SK-MEL-5 (cell line): ENCODE measurements at places on chromosomes 12 and 14. TPM values are rescaled to one million over a fixed set of nuclear protein-coding genes. Genes with fewer than 3 reads are reported as not detected.

GRCh38 chr12:1499351-1499750 is 95.0 kb downstream of the FBXL14 start:
- no peak for DNase-seq

SLCO1A2 gene
- total RNA-seq: not detected in 2 replicates

- no peak for DNase-seq
Measured at GRCh38 chr12:31618228-31619025, 27.5 kb upstream of the DENND5B start.

LRP1-AS gene
- not detected in 2 replicates for total RNA-seq

DNA sequence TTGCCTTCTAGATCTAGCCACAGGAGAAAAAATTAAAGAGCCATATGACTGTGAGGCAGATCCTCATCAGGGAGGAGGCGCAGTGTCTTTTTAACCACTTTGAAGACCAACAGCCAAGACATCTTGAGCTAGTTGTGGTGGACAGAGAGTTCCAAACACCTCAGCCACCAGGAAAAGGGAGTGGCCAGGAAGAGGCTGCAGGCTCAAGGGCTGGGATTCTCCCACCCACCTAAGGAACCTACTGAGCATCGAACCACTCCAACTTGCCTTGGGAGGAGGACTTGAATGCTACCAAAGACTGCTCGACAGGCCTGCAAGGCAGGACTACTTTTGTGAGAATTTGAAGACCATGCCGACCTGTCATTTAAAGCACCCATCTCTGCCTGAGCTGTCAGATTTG is 14.5 kb upstream of the MDM2 start:
- DNase-seq: no peak

LAG3 gene
- total RNA-seq: 0.13 TPM in 1 of 2 replicates, not detected in the other

SLCO1B1 gene
- not detected in 2 replicates for total RNA-seq

DNA sequence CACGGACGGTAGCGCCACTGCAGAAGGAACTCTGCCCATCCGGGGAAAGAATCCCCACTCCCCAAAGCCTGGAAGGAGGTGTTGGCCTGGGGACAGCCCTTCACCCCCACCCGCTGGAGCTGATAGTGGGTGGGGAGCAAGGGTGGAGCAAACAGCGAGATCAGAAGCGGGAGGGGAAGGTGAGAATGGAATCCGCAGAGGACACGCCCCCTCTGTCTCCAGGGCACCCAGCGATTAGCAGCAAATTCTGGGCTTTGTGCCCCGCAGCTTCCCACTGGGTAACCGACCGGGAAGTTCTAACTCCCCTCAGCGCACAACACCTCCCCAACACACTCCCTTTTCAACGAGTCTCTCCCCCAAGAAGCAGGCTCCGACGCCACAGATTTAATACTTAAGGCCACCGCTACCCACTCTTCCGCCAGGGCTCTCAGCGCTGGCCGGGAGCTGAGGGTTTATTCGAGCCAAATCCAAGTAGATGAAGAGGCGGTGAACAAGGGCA is 1.4 kb downstream of the SLC25A29 start:
- no peak for DNase-seq

SIX6 gene
- 0.08 TPM in 1 of 2 replicates, not detected in the other for total RNA-seq

SERPINA10 gene
- not detected in 2 replicates for total RNA-seq

DNA sequence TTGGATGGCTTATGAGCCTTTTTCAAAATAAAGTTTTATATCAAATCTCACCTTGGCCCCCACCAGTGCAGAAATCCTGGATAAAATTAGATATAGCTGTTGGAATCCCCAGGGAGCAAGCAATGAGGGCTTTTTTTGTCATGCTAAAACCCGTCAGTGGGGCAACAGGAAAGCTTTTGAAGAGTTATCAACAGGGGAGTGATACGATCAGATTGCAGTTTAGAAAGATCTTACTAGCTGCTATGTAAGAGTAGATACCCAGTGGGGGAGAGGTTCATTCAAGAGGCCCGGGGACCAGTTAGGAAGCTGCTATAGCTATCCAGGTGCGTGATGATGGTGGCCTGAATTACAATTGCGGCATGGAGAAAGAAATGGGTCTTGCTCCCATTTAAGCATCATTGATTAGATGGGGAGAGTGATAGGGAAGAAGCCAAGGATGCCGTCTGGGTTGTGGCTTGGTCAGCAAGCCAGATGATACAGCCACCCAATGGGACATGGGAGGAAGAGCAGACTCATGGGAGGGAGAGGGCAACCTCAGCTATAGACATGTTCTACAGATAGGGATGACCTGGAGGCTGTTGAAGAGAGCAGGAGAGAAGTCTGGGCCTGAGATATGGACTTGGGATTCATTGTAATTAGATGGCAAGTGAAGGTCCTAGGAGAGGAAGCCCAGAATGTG is 272.4 kb downstream of the DPF3 start:
- DNase-seq: no peak

DNA sequence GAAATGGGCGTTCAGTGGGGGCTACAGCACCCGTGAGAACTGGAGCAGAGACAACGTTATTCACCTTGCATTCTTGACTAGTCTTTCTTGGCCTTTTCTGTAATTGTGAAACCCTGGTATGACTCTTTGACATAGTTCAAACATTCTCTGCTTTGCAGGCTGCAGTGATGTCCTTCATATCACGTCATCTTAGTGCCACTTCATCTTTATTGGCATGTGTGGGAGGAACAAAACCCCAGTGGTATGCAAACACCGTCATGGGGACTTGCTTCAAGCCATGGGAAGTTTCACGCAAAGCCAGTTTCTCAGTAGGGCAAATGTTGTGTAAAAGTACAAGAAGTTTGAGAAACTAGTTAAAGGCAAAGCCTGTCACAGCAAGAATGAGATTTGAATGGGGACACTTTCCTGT is 20.2 kb upstream of the DUSP16 start:
- DNase-seq: no peak

GRCh38 chr14:101628471-101628966 is 67.2 kb downstream of the DIO3 start:
- DNase-seq: peak; percentile 73

DNA sequence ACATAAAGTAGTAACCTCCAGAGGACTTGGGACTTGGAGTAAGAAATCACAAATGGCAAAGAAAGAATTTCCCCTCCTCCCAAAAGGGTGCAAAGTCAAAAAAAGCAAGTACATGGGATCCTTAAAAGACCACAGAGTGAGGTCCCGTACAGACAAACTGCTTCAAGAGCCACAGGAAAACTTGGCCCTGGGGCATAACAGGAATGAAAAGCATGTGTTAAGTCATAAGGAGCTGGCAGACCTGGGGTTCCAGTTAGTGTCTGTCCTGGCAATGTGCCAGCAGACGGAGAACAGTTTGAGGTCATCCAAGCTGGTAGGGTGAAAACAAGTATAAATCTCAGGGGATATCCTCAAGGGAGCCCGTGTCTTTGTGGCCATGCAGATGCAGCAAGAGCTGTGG is 73.2 kb downstream of the HSD17B6 start:
- DNase-seq: peak; percentile 93

GRCh38 chr12:50354908-50355307 is 41.5 kb downstream of the FAM186A start:
- no peak for DNase-seq

- DNase-seq: peak; percentile 57
Measured at GRCh38 chr12:75585330-75585729, 73.9 kb upstream of the KRR1 start.

DNA sequence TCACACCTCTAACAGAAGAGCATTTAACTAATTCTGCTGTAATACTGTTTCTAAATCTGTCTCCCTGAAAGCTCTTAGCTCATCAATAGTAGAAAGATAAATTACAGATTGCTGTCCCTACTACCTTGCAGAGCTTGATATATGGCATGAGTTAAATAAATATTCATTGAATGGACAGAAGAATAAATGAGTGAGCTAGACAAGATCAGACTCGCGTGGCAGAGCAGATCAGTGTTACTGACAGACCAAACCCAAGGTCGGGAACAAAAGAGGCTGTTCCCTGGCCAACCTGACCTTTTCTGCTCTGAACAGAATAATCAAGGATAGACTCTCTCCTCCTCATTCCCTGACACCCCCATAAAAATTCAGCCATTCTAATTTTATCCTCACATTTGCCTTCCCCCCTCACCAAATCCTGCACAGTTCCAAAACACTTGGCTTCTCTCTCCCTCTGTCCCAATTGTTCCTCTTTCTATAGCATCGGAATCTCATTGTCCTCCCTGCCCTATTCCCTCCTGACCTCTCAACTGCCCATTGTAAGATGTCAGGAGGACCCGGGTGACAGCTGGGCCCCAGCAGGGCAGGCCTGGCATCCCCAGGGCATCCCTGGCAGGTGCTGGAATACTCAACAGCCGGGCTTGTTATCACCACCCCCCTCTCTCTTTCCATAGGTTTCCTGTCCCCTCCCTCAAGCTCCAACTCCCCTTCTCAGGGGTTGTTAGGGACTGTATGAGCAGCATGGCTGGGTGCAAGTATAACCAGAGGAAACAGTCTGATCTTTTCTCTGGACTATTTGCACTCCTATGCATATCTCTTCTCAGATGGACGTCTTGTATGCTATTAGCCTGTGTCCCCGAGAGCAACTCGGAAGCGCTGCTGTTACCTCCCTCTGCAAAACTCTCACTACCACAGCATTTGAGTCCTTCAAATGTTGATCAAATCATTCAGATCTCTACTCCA is 19.9 kb downstream of the NEUROD4 start:
- no peak for DNase-seq

DNA sequence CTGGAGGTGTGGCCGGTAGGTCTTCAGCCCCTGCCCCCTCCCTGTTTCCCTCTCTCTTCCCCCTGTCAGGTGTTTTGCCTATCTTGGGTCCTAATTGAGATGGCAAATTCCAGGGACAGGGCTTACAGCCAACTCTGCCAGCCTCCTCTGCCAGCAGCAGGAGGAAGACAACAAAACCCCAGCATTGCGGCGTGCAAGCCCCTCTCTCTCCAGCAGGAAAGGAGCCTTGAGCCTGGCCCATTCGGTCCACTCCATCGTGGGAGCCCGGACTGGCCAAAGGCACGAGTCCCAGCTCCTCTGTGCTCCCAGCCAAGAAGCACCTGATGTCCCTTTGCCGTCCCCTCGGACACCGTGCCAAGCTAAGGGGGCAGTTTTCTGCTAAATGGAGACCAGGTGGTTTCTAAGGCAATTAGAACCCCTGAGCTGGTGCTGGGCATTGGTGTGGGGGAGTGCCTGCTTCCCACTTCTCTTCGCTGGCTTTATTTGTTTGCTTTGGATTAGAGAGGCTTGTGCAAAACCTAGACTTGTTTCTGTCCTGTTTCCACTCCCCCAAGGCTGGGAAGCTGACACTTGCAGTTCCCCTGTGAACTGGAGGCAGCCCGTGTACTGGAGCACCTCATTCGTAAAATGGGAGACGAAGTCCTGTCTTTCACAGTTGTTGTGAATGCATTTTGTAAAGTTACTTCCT is 57.1 kb upstream of the LHX5 start:
- no peak for DNase-seq

GSG1 gene
- total RNA-seq: not detected in 2 replicates

DNA sequence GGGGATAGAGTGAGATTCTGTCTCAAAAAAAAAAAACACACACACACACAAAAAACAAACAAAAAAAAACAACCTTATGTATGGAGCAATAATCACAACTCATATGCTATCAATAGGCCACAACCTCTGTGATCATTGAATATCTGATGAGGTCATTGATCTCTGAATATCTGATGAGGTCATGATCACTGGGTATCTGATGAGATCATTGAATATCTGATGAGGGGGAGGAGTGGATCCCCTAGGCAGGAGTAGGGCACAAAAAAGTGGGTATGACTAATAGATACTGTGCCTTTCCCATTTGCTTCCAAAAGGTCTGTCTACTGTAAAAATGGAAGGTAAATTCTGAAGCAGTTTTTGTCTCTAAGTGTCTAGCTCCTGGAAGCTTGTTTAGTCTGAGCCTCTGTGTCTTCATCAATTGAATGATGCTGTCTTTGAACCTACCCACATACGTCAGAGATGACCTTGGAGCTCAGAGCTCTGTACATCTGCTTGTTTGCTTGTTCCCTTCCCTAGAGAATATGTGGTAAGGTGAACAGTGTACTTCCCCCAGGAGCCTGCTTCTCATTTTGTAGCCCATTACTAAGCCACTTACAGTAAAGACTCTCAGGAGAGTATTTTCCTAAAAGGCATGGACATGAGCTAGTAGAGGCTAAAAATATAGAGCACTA is 13.6 kb downstream of the PAH start:
- DNase-seq: no peak

SMCO2 gene
- not detected in 2 replicates for total RNA-seq

DNA sequence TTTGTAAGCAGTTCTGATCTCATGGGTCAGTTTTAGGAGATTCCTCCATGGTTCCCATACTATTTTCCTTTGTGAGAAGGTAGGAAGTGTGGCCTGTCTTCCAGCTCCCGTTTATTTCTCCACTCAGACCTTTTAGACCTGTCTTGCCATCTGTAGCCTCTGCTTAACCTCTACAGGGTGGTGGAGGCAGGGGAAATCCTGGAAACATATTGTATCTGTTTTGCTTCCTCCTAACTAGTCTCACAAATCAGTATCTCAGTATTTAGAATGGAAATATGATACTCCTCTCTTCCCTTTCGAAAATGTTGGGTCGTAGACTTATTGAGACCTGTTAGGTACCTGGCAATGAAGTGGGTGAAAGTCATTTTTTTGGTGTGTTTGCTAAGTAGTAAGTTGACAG is 399.4 kb upstream of the RGS6 start:
- no peak for DNase-seq

GRCh38 chr12:100027671-100028070 is 42.9 kb upstream of the ANKS1B start:
- DNase-seq: no peak

DNA sequence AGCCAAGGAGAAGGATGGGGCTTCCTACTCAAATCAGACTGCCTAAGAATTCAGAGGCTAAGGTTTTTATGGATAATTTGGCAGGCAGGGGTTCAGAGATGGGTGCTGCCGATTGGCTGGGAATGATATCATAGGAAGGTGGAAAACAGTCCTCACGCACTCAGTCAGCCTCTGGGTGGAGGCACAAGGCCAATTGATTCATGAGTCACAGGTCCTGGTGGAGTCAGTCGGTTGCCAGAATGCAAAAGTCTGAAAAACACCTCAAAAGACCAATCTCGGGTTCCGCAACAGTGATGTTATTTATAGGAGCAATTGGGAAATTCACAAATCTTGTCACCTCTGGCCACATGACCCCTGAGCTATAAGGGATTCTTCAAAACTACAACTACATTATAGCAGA is 105.5 kb downstream of the GXYLT1 start:
- DNase-seq: peak; percentile 17

- DNase-seq: no peak
Measured at GRCh38 chr12:5232291-5232690, 188.6 kb downstream of the KCNA5 start.

DNA sequence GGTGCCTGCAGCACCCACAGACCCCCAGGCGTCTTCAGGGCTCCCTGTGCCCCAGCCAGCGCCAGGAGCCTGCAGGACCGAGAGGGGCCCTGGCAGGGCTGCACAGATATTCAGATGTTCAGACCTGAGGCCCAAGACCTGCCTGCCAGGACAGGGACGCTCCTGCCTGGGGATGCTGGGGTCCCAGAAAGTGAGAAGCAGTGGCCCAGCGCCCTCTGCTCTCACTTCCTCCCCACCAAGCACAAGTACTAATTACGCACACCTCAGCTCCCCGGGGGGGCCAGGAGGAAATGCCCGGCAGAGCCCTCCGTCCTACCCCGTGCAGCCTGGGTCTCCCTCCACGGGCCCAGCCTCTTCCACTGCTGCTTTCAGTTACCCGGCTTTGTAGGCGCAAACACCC is 28.8 kb upstream of the INF2 start:
- no peak for DNase-seq

TUNAR gene
- total RNA-seq: 0.05 TPM in 1 of 2 replicates, not detected in the other

GRCh38 chr14:77133720-77134338 is 7.8 kb downstream of the ZDHHC22 start:
- peak; percentile 44 for DNase-seq

- peak; percentile 22 for DNase-seq
Measured at GRCh38 chr12:11805043-11805442, 155.6 kb downstream of the ETV6 start.

RTN1 gene
- total RNA-seq: not detected in 2 replicates
